ENCODE measurements at places on chromosomes 2 and 18.

- DNase-seq, result no peak
Observed at GRCh38 chr2:2188344-2188920, 142.6 kb downstream of the MYT1L start.

- no peak for DNase-seq
Observed at GRCh38 chr2:218319813-218320365, 27.6 kb upstream of the TMBIM1 start.

DNA sequence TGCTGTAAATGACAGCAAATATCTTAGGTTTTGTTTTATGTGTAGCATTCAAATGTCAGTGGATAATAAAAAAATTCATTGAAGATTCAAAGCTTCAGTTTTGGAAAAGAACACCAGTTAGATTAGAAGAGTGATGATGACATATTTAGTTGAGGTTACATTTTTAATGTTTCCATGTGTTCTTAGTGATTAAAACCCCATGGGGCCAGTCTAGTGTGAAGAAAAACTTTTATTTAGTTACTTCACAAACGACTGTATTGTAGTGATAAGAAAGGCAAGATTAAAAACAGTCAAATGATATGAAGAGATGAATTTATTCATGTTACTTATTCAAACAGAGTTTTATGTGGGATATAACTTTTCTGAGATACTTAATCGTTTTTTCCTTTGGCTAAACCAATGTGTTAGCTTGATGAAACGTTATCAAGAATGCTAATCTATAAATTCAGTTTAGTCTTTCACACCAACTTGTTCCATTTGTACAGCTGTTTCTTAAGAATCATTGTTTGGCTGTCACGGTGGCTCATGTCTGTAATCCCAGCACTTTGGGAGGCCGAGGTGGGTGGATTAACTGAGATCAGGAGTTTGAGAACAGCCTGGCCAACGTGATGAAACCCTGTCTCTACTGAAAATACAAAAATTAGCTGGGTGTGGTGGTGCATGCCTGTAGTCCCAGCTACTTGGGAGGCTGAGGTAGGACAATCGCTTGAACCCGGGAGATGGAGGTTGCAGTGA is 11.6 kb downstream of the BMPR2 start:
- DNase-seq, result no peak

- DNase-seq, result no peak
Observed at GRCh38 chr2:99420751-99421299, 69.0 kb downstream of the REV1 start.

DNA sequence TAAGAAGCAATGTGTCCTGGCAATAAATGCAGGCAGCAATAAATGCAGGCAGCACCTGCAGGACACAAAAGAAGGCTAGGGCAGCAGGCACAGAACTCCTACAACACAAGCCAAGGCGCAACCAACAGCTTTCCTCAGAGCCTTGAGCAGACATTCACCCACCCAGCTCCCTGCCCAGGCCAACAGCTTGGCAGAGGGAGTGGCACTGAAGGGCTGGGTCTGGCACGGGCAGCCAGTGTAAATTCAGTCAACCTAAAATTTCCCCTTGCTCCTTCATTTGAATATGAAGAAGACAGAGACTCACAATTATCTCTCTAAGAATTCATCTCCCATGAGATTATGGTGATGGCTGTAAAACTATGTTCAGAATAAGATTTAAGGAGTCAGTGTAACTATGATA is 35.4 kb downstream of the AAK1 start:
- DNase-seq, result no peak

GRCh38 chr2:28833740-28834470 is 23.3 kb downstream of the SPDYA start:
- DNase-seq, result no peak

Data from CMK (cell line).